HFFc6 (cell line): ENCODE measurements at places on chromosomes 6 and 20. TPM values are rescaled to one million over a fixed set of nuclear protein-coding genes. Genes with fewer than 3 reads are reported as not detected.

The REV3L gene
- 30.1 and 32.2 TPM in 2 replicates for total RNA-seq

The PDE7B gene
- 0.70 and 4.2 TPM in 2 replicates for total RNA-seq

The ULBP2 gene
- 17.6 to 22.2 TPM (median 19.5 TPM) in 3 replicates for total RNA-seq

The CRISP3 gene
- total RNA-seq, result not detected in 3 replicates

The BMP7 gene
- not detected in 3 replicates for total RNA-seq

The APOM gene
- 2.0 to 2.7 TPM (median 2.7 TPM) in 3 replicates for total RNA-seq

The CCN6 gene
- total RNA-seq, result not detected in 3 replicates

The SUMO4 gene
- total RNA-seq, result 0.43 to 0.57 TPM (median 0.43 TPM) in 3 replicates

The SNAP91 gene
- not detected in 3 replicates for total RNA-seq
